ENCODE measurements at places on chromosomes 1 and 21.

DNA sequence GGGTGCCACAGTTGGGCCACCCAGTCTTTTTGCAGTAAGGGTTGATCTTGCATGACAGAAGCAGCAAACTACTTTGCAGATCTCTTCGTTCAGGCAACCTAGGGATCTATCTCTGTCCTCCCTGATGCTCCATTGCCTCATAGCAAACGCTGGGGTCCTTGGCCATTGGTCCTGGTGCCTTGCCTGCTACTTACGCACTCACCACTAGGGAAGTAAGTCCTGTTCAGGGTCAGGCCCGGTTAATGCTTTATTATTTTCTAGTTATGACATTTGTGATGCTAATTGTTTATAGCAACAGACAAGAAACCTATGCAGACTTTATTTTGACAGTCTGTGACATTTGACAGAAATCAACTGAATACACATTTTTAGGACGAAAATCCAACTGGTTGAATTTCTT, 326.5 kb upstream of the FMN2 start:
- DNase-seq = no peak

GRCh38 chr1:10789803-10790702, 6.4 kb downstream of the CASZ1 start:
- no peak for DNase-seq

DNA sequence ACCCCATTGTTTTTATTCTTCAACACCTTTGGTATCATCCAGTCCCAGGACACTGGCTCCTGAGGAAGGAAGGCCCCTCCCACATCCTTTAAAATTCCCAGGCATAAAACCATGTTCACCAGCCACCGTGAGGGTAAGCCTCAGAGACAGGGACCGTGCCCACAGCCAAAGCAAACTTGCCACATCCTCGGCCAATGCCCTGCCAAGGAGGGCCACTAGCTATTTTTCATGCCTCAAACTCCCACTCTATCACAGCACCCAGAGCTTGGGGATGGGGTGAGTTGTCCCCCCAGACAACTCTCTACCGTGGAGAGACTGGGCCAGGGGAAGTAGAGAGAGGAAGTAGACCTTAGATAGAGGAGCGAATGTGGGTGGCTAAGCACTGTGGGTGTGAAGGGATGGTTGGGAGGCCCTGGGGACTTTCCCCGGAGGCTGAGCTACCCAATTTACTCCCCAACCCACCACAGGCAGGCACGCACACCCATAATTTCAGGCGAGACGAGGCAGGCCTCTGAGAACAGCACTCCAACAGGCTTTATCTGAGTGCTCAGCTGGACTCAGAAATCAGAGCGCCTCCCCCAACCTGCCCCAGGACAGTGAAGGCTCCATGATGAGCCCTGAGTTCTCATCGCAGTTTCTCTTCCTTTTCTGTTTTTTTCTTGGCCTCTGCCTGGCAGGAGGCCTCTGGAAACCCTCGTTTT, 15.9 kb upstream of the BTG2 start:
- no peak for DNase-seq

- no peak for DNase-seq
Observed at GRCh38 chr1:97680470-97680869, 240.4 kb downstream of the DPYD start.

DNA sequence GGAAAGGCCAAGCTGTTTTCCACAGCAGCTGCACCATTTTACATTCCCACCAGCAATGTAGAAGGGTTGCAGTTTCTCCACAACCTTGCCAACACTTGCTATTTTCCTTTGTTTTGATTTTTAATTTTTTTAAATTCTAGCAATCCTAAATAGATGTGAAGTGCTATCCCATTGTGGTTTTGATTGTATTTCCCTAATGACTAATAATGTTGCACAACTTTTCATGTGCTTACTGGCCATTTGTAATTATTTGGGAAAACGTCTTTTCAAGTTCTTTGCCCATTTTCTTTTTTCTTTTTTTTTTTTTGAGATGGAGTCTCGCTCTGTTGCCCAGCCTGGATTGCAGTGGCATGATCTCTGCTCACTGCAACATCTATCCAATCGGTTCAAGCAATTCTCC, 53.9 kb downstream of the VCAM1 start:
- DNase-seq = no peak

DNA sequence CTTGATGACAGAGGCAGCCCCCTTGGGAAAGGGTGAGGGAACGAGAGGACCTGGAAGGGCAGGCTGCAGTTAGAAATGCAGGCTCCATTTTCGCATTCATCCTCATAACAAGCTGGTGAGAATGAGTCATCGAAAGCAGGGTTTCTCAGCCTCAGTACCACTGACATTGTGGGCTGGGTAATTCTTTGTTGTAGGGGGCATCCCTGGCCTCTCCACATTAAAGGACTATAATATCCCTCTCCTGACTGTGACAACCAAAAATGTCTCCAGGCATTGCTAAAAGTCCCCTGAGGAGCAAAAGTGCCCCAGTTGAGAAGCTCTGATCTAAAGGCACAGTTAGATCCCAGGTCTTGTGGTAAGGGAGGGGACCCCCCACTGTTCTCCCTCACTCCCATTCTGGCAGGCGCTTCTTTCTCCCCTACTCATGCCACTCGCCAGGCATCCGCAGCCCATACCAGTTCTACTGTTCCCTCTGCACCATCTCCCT, 20.4 kb downstream of the KCNN3 start:
- DNase-seq = no peak

- DNase-seq = no peak
Observed at GRCh38 chr1:2192031-2192995, 2.3 kb downstream of the FAAP20 start.

DNA sequence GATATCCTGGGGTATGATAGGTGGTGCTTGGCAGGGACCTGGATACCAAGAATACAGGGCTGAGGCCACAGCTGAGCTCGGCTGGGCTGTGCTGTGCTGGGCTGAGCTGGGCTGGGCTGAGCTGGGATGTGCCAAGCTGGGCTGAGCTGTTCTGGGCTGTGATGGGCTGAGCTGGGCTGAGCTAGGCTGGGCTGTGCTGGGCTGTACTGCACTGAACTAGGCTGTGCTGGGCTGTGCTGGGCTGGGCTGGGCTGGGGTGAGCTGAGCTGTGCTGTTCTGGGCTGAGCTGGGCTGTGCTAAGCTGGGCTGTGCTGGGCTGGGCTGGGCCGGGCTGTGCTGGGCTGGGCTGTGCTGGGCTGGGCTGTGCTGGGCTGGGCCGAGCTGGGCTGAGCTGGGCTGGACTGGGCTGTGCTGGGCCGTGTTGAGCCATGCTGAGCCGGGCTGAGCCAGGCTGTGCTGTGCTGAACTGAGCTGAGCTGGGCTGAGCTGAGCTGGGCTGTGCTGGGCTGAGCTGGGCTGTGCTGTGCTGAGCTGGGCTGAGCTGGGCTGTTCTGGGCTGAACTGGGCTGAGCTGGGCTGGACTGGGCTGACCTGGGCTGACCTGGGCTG, 94.7 kb upstream of the ACTRT2 start:
- DNase-seq = no peak

DNA sequence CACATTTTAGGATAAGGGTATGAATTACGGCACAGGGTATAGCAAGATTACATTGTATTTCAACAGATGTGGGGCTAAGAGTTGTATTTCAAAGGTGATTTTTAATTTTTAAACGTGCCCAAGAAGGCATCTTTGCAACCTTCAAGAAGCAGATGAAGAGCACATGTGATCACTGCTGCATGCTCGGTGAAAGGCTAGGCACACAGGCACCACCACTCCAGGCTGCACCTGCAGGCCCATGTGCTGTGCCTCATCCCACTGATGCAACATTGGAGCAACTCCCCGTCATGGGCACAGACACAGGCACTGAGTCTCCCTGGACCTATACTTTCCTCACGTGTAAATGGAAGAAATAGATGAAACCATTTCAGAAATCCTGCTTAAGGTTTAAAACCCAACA, 23.5 kb downstream of the UBE2G2 start:
- DNase-seq = no peak

DNA sequence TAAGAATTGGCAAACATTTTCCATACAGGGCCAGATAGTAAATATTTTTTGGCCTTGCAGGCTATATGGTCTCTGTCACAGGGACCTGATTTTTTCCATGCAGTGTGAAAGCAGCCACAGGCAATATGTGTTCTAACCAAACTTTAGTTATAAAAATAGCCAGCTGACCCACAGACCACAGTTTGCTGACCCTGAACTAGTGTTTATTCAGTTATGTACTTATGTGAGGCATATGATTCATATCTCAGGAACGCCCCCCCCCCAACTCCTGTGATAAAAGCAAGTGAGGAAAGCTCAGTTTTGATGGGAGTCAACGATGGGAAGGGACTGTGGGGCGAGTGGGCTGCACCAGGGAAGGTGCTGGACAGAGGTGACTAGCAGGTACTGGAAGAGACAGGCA, 80.1 kb downstream of the HMGB4 start:
- DNase-seq = no peak

- DNase-seq = no peak
Observed at GRCh38 chr1:178275049-178275448, 181.1 kb downstream of the RASAL2 start.

- no peak for DNase-seq
Observed at GRCh38 chr1:225747566-225747965, 30.1 kb upstream of the SRP9 start.

DNA sequence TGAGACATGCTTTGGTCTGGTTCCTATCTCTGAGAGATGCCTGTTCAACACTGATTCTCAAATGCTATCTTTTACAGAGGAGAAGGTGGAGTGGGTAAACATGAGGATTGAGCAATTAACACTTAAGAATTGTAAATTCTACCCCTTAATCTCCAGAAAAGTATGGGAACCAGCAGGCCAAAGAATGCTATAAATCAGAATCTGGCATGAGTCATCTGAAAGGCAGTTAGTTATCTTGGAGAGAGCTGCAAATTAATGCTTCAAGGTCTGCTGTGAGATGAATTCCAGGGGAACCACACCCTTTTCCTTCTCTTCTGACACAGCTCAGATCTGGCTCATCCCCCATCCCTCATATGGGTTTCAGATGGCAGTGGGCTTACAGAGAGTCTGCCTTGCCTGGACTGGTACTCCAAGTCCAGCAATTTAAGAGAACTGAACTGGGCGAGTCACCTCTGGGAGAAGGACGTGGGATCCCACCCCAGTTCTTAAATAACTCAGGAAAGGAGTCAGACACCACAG, 5.2 kb downstream of the S100A10 start:
- DNase-seq = no peak

DNA sequence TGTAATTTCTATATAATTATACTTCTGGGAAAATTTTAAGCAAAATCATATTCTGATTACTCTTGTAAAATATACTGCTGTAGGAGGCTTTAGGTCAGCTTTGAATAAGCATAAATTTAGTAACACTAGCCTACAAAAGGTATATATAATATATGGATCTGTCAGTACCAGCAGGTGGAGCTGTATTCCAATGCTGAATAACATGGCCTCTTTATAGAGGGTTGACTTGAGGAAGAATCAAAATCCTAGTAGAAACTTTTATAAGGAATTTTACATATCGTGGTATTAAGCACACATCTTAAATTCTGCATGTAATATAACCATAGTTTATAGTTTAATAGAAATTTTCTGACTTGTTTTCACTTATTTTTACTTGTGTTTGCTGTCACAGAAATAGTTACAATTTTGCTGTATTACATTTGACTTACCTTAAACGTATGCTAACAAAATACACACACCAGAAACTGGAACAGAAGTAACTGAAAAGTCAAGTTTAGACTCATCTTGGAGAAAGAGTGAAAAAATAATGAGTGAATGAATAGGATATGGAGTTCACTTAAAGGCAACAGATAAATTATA, 79.3 kb downstream of the HMCN1 start:
- no peak for DNase-seq

GRCh38 chr1:119895102-119895501, 1.2 kb downstream of the ADAM30 start:
- no peak for DNase-seq

- no peak for DNase-seq
Observed at GRCh38 chr1:229139331-229140118, 131.4 kb upstream of the RAB4A start.

DNA sequence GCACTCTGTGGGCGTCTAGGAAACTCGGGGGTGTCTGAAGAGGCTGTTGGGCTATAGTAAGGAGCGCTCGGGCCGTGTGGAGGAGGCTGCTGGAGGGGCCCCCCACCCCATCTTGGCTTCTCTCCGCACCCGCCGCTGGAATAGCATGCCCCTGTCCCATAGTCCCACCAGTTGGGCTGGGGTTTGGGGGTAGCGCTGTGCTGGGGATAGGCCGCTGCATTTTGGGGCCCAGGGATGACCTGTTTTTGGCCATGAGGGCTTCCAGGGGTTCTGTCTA, 511 bp downstream of the EFNA3 start:
- DNase-seq = no peak

GRCh38 chr1:227773558-227773957, 38.3 kb downstream of the SNAP47 start:
- no peak for DNase-seq

DNA sequence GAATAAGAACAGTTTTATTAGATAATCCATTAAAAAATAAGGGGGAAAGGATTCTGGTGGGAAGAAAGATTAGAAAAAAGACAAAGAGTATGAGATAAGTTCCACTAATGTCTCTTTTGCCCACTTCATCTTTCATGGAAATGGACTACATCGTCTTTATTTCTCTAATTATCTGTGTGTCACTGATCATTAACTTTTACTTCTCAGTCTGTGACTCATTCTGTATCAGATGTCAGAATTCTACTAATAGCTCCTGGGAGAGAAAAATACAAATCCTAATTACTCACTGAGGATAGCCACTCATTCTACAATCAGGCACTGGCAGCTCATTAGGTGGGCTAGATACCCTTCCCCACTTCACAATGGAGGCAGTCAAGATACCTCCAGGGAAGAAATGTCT, 41.7 kb downstream of the ILDR2 start:
- DNase-seq = no peak

- DNase-seq = peak; percentile 85
Observed at GRCh38 chr1:44786138-44786840, 1.7 kb downstream of the BEST4 start.

- DNase-seq = no peak
Observed at GRCh38 chr1:4105300-4105880, 205.3 kb upstream of the C1orf174 start.

- no peak for DNase-seq
Observed at GRCh38 chr1:214310010-214310409, 29.1 kb downstream of the SMYD2 start.

DNA sequence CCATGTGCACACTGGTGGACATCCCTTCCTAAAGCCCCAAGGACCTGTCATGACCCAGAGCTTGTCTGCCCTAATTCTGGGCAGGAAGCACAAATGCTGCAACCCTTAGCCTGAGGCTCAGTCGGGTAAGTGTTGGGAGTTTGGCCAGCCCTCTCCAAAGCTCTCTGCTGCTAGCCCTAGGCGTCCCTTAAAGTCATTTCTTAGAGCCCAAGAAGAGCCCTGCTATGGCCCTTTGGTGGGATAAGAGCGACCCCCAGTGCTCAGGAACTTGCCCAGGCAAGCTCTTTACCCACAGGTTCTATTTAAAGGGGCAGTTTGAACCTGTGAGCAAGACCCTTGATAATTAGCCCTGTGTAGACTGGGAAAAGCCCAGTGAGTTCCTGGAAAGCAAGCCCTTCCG, 356.8 kb downstream of the RRAGC start:
- no peak for DNase-seq

- DNase-seq = no peak
Observed at GRCh38 chr1:167169642-167170041, 51.0 kb upstream of the POU2F1 start.

GRCh38 chr21:32705139-32705538, 22.7 kb downstream of the SYNJ1 start:
- DNase-seq = no peak

Measured in right forelimb (tissue), 1 donor.